Stimulated activated naive CD4-positive, alpha-beta T cell (primary cell): ENCODE measurements at places on chromosomes 2 and 18.

DNA sequence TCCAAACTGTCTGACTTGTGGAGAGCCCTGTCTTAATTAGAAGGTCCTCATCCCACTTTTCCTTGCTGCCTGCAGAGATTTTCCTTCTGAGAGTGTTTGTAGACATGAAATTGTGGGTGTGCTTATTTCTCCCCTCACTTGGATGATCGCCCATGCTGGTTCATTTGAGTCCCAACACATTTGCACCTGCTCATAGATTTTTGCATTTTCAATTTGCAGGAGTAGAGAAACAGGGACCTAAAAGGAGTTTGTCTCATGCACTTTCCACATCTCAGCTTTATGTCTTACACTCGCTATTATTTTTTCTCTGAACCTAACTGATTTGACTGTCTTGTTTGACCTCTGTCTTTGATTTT is 33.2 kb upstream of the FHL2 start:
- no peak for DNase-seq

- DNase-seq = no peak
Observed at GRCh38 chr2:113162173-113162572, 11.6 kb upstream of the PSD4 start.

DNA sequence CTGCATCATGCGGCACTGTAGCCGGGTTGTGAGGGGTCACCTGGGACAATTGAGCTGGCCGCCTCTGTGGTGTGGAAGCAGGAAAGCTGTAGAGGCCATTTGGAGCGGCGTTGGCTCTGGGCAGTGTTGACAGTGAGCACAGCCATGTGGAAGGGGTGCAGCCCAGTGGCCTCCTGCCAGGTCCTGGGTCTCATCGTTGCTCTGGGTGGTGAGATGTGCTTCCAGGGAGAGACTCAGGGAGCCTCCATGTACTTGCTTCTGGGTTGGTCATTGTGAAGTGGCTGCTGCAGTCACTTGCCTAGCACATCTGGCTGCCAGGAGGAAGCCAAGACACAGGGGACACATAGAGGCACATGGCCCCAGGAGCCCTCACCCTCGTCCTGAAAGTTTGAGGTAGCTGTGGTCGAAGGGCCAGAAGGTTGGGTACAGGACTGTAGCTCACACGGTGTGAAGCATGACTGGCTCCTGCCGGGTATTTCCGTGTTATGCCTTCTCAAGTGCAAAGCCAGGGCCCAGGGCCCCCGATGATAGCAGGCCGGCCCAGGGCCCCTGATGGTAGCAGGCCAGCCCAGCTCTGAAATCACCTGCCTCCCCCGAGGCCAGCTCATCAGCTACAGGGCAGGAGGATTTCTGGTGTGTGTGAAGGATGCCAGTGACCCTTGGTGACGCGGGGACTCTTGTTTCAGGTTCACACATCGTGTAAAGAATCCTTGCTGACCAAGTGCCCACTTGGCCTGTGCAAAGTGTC is 82.6 kb downstream of the DGKD start:
- DNase-seq = no peak

DNA sequence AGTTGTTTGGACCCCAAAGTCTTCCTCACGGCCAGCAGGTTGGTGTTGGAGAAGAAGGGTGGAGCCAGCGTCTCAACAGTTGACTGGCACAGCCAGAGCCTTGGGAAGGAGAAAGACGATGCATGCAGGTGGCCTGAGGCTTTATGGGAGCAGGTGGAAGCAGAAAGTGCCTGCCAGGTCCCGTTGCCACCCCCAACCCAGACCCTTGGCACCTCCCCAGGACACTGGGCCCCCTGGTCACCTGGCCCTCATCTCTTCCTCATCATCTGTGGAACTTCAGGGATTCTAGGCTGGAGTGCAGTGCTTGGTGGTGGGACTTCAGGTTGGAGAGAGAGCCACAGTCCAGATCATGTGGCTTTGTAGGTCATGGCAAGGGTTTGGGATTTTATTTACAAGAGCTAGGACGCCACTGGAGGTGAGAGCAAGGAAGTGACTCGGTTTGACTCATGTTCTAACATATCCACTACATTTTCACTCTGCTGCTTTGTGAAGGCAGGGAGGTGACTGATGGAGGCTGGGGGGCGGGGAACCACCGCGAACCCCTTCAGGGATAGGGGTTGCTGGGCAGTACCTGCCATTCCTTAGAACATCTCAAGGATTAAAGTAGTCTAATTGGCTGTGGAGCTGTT is 62.5 kb upstream of the B3GNT7 start:
- DNase-seq = no peak

GRCh38 chr2:134240061-134240460 is 13.8 kb upstream of the MGAT5 start:
- no peak for DNase-seq

DNA sequence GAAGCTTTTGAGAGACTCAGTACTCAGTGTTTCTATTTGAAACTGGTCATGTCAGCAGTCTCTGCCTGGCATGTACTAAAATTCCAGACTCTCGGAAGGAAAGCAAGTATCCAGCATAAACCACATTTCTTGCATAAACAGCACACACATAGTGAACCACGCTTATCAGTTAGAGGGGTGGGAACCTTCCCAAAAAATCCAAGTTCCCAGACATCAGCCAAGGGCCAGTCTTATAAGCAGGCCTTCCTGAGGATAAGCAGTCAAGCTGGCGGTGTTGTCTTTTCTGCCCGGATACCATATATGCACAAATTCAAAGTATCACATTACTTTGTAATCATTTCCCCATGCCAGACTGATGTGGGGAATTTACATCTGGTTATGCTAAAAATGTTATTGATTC is 73.6 kb downstream of the ST6GAL2 start:
- DNase-seq = no peak

DNA sequence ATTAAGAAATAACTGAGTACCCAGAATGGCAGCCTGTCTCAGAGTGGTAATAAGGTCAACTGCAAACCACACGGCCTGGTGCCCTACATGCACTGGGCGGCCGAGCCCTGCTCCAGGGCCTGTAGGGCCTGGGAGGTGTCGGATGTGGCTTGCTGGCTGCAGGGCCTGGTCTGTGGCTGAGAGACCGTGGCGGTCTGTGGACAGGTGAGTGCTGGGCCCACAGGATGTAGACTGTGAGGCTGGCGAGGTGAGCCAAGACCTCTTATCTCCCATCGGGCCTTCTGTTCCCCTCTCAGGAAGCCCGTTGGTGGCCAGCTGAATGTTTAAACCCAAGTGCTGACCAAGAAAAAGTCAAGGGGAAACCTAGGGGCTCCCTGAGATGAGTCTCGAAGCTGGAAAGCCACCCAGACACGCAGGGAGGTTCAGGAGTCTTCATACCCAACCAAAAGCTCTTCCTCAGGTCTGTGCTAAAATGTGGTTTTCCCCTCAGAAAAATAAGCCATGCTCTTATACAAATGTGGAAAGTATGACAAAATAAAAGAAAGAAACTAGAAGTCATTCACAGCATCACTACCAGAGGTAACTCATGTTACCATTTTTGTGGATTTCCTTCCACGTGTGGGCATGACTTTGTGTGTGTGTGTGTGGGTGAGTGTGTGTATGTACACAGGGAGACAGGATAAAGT is 47.7 kb upstream of the CTDP1 start:
- no peak for DNase-seq

GRCh38 chr2:238915596-238915995 is 67.7 kb downstream of the TWIST2 start:
- DNase-seq = no peak

- DNase-seq = no peak
Observed at GRCh38 chr2:70009762-70010575, 48.5 kb upstream of the ASPRV1 start.

DNA sequence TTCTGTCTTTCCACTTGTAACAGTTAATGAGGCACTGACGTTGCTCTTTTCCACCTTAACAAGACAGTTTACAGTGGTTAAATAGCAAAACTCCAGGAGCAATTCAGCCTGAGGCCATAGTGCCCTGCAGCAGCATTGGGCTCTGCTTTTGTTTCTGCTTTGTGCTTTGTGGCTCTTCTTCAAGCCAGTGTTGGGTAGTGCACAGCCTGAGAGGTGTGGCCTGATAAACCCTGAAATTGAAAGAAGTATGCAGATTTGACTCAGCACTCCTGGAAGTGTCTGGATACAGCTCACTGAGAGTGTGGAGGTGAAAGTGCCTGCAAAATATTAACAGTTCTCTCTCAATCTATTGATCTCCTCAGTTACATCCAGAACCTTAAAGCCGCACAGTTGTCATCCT is 63.0 kb downstream of the STK25 start:
- no peak for DNase-seq

GRCh38 chr2:20674974-20675679 is 8.2 kb downstream of the GDF7 start:
- no peak for DNase-seq

GRCh38 chr2:55871637-55872036 is 51.9 kb downstream of the EFEMP1 start:
- no peak for DNase-seq

DNA sequence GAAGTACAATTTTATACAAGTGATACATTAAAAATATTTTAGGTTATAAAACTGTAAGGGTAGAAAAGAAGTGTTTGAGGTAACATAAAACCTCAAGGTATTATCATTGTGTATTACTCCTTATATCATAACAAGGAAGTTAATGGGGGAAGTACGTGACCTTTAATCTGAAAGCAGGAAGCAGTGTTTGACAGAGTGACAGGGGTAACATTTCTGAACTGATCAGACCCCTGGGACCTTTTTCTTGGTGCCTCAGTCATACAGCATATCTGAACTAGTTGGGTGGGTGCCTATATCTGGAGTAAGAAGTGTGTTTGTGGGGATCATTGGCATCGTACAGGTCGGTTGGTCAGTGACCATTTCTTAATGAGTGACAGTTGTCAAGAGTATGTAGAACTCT is 43.0 kb downstream of the MALT1 start:
- DNase-seq = no peak

DNA sequence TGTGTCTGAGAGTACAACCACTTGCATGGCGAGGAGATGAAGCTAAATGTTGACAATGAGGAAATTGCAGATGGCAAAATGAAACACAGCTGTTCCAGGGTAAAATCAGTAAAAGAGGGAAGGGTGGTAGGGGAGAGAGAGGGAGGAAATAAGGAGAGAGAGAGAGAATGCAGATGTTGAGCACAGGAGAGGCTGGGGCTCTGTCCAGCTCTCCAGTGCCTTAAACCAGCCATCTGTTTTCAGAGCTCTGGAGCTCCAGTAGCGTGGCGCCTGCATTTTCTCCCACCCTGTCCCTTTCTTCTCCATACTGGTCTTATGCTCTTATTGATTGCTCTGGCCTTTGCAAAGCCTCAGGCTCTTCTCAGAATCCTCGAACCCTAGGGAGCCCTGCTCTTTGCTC is 52.7 kb upstream of the BOD1L2 start:
- no peak for DNase-seq

GRCh38 chr2:120338015-120338414 is 7.9 kb upstream of the INHBB start:
- no peak for DNase-seq

DNA sequence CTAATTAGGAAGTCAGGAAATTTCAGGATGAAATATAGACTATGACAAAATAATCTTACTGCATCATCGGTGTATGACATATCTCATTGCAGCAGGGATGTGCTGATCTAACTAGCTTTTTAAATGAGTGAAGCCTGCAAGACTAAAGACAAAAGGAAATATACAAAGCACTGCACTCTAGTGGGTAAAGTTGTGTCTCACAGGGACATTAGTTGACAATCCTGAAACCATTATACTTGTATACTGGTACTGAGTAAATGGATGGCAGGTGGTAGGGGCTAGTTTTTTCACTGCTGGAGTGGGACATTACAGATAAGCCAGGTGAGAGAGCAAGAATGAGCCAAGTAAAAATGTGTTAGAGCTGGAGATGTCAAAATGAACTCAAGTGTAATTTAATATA is 317.5 kb upstream of the RAB6C start:
- DNase-seq = no peak

DNA sequence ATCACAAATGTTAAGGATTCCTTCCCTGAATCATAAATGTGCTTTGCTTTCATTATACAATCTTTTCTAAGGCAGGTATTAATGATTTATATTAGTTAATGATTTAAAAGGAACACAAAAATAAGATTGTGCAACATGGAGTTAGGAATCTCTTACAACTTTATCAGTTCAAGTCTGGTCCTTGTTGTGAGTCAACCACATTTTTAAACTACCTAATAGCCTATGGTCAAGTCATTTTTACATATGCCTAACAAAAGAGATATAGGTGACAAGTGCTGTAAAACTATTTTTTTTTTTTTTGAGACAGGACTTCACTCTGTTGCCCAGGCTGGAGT is 8.2 kb upstream of the INPP1 start:
- DNase-seq = no peak

DNA sequence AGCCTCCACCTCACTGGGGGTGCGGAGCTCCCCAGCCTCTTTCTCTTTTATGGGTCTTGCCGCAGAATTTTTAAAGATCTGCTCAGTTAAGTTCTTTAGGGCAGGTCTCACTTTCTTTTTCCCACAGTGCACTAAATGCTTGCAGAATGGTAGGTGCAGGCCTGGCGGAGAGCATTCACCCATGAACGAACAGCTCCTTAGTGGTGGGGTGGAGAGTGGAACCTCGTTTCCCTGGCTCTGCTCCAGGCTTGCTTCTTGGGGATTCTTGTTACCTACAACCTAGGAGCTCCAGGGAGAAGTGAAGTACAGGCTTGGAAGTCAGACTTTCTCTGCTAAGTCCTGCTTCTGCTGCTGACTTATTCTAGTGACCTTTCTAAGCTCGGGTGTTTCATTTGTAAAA is 70.3 kb upstream of the PXDN start:
- DNase-seq = no peak

GRCh38 chr18:3538954-3539617 is 89.1 kb downstream of the TGIF1 start:
- DNase-seq = no peak

- DNase-seq = no peak
Observed at GRCh38 chr2:216769626-216770025, 74.3 kb upstream of the IGFBP5 start.

- no peak for DNase-seq
Observed at GRCh38 chr18:51125976-51126375, 71.5 kb downstream of the MEX3C start.

DNA sequence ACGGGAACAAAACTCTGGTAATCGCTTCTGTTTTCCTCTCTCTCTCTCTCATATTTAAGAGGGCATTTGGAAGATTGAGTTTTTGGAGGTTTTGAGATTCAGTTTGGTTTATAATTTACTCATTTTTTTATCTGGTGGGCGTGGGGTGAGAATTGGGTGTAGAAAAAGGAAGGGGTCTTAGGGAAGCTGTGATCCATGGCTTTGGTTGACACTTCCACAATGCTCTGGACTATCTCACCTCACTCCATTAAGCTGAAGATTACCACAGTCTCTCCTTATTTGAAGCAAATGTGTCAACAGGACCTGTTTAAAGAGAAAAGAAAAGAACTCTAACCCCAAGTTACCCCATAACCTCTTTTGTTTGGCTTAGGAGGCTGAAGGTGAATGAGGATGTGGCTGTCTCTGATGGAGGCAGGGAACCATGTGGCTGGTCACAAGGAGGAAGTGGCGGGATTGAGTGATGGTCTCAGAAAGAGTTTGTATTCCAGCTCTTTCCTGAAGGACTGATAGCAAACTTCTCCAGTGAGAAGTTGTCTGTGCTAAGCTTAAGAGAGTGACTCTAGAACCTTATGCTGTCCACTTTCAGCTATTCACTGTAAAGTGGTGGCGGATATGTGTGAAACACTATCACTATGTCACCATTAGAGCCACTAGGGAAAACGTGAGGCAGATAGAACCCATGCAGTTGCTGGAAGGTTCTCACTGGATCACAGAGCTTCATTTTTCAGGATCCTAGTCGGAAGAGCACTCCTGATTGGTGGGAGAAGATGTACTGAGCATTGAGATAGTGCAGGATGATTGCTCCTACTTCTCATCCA is 934 bp downstream of the ZNF804A start:
- no peak for DNase-seq
